ENCODE measurements at places on chromosomes 3 and 15. TPM values are rescaled to one million over a fixed set of nuclear protein-coding genes. Genes with fewer than 3 reads are reported as not detected.

ARPP21 gene
- not detected for total RNA-seq

ARHGAP31 gene
- 6.5 TPM for total RNA-seq

PLA2G4D gene
- not detected for total RNA-seq

SENP8 gene
- total RNA-seq, result 1.5 TPM

ECE2 gene
- total RNA-seq, result not detected

GOLGA8H gene
- not detected for total RNA-seq

TPRG1 gene
- total RNA-seq, result 5.8 TPM

TTC21A gene
- 0.90 TPM for total RNA-seq

LNP1 gene
- 2.9 TPM for total RNA-seq

WWTR1 gene
- total RNA-seq, result 44.2 TPM

ATP10A gene
- total RNA-seq, result 0.97 TPM

KNG1 gene
- total RNA-seq, result not detected

TRH gene
- total RNA-seq, result not detected

IGSF10 gene
- total RNA-seq, result 3.4 TPM

PLOD2 gene
- total RNA-seq, result 416 TPM

MORC1 gene
- not detected for total RNA-seq

SLC7A14 gene
- 2.0 TPM for total RNA-seq

KLHL6 gene
- 0.32 TPM for total RNA-seq

FEM1B gene
- 20.0 TPM for total RNA-seq

FEZF2 gene
- not detected for total RNA-seq

STAG1 gene
- 22.7 TPM for total RNA-seq

CIDEC gene
- 0.18 TPM for total RNA-seq

KBTBD13 gene
- total RNA-seq, result not detected

CCK gene
- not detected for total RNA-seq

SKOR1 gene
- total RNA-seq, result not detected

GOLGA8R gene
- 1.8 TPM for total RNA-seq

SLC33A1 gene
- 36.1 TPM for total RNA-seq

ATP13A5 gene
- total RNA-seq, result not detected

LOXL1 gene
- total RNA-seq, result 177 TPM

EPHA6 gene
- total RNA-seq, result not detected

ABI3BP gene
- 8.7 TPM for total RNA-seq

TMEM212 gene
- total RNA-seq, result not detected

GPR62 gene
- total RNA-seq, result not detected

ZDHHC19 gene
- not detected for total RNA-seq

GPR160 gene
- total RNA-seq, result 3.1 TPM

NSMCE3 gene
- 10.4 TPM for total RNA-seq

CACNA2D2 gene
- total RNA-seq, result not detected

MB21D2 gene
- total RNA-seq, result 7.2 TPM

COPG1 gene
- 276 TPM for total RNA-seq

WDR82 gene
- 44.7 TPM for total RNA-seq

NR2E3 gene
- total RNA-seq, result not detected

CNTN4 gene
- total RNA-seq, result not detected

PAK6 gene
- total RNA-seq, result 0.16 TPM

LARP6 gene
- 78.5 TPM for total RNA-seq

PCOLCE2 gene
- 44.8 TPM for total RNA-seq

RAD51 gene
- 9.1 TPM for total RNA-seq

SEMA5B gene
- not detected for total RNA-seq

LMAN1L gene
- not detected for total RNA-seq

SCAMP5 gene
- 2.1 TPM for total RNA-seq

EXD1 gene
- not detected for total RNA-seq

LSAMP gene
- total RNA-seq, result 0.16 TPM

WDR73 gene
- total RNA-seq, result 16.8 TPM

STARD9 gene
- total RNA-seq, result 3.1 TPM
